ENCODE measurements at places on chromosomes 7 and 10.

GRCh38 chr10:95244152-95244551 lies 46.7 kb downstream of the PDLIM1 start:
- no peaks in the 10 kb centered on the region for H3K27me3 ChIP-seq
- no peaks in the 10 kb centered on the region for H3K36me3 ChIP-seq
- no peak overlapping the region for H3K4me3 ChIP-seq
- peaks cover 33% of the 10 kb centered on the region for H3K4me1 ChIP-seq
- DNase-seq, result no peak

- H3K36me3 ChIP-seq, result no peaks in the 10 kb centered on the region
- H3K4me3 ChIP-seq, result no peak overlapping the region
- H3K4me1 ChIP-seq, result no peaks in the 10 kb centered on the region
Observed at GRCh38 chr7:117269886-117270285, 53.0 kb downstream of the WNT2 start.

- peaks cover 3% of the 10 kb centered on the region for H3K27me3 ChIP-seq
- DNase-seq, result no peak
- no peak overlapping the region for H3K27ac ChIP-seq
- no peaks in the 10 kb centered on the region for H3K4me1 ChIP-seq
Observed at GRCh38 chr10:118965645-118966044, 63.9 kb upstream of the NANOS1 start.

GRCh38 chr10:126634911-126635310 lies 35.6 kb downstream of the C10orf90 start:
- no peaks in the 10 kb centered on the region for H3K36me3 ChIP-seq
- no peaks in the 10 kb centered on the region for H3K27me3 ChIP-seq
- no peak for DNase-seq
- no peak overlapping the region for H3K4me3 ChIP-seq
- no peak overlapping the region for H3K27ac ChIP-seq

DNA sequence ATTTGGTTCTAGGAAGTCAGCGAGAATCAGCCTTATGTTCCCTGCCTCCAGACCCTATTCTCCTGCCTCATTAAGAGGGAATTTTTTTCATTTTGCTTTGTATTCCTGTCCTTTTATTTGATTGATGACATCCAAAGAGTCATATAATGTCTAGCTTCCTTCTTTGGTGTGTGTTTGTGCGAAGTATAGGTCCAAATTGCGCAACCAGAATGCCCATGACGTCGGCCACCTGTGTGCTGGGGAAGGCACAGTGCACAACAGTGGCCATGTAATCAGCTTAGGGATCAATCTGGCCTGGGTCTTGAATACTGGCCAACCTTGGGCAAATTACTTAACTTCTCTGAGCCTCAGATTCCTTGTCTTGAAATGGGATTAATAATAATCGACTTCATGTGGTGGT lies 206.2 kb downstream of the VTI1A start:
- no peak overlapping the region for H3K27ac ChIP-seq
- H3K27me3 ChIP-seq, result no peaks in the 10 kb centered on the region
